ENCODE measurements at places on chromosomes 7 and 10.

GRCh38 chr7:98281757-98282606, 496 bp downstream of the BRI3 start:
- DNase-seq, result no peak

- DNase-seq, result no peak
Measured at GRCh38 chr10:113953505-113954272, 90.0 kb upstream of the ADRB1 start.

DNA sequence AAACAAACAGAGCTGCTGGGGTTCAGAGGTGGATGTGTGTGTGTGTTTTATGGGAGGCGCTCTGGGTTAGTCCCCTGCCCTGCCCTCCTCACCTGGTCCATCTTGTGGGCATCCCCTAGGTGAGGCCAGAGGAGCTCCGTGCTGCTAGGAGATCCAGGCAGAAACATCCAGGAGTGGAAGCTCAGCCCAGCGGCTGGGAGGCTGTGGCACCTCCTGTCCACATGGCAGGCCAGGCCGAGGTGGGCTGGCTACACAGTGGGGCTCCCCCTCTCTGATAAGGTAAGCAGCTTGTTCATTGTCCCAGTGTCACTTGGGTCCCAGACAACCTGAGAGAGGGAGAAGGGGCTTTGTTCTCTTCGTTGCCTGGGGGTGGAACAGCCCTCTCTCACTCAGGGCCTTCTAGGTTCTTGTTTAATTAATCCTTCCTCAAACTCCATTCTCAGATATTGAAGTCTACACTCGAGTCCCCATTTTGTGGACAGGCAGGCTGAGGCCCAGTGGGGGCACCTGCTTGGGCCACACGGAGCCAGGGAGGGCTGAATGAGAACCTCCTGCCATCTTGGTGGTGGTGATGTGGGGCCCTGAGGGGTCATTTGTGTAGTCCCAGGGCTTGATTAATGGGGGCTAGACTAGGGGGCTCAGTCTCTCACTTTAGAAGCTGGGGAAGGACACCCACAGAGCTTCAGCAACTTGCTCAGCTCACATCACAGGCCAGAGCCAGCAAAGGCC, 216.8 kb upstream of the GPR26 start:
- DNase-seq, result no peak

DNA sequence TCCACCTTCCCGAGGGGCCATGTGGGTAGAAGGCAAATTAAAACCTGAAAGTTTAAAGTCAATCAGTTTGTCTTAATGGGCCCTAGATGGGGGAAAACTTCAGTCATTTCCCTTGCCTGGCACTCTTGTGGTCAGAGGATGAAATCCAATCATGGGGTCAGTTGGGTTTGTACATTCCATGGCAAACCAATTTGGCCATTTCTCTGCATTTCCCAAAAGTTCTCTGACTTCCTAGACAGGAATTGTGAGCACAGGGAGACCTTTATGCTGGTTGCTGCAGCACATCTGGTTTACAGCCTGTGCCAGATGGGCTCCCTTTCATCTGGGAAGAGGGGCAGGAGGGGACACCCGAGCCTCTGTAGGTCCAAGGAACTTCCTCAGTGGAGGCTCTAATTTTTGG, 113.0 kb downstream of the CYP26A1 start:
- no peak for DNase-seq

- no peak for DNase-seq
Measured at GRCh38 chr7:155584763-155585531, 38.6 kb upstream of the CNPY1 start.

GRCh38 chr10:13567030-13567429, 19.7 kb upstream of the PRPF18 start:
- no peak for DNase-seq

DNA sequence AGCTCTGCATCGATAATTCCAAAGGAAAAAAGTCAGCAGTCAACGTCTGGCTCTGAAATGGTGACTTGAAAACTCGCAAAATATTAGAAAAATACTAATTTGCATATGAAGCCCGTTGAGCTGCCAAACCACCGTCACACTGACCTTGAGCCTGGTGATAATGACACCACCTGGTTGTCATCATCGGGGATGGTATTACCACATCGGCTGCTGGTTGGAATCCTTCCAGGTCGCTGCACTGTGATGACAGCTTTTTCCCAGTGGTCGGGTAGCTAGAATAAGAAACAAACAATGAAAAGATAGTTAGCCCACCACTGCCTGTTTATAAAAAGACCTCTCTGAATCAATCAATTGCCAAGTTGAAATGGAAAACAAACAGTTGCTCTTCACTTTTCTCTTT, 41.6 kb downstream of the LAMB1 start:
- DNase-seq, result no peak

DNA sequence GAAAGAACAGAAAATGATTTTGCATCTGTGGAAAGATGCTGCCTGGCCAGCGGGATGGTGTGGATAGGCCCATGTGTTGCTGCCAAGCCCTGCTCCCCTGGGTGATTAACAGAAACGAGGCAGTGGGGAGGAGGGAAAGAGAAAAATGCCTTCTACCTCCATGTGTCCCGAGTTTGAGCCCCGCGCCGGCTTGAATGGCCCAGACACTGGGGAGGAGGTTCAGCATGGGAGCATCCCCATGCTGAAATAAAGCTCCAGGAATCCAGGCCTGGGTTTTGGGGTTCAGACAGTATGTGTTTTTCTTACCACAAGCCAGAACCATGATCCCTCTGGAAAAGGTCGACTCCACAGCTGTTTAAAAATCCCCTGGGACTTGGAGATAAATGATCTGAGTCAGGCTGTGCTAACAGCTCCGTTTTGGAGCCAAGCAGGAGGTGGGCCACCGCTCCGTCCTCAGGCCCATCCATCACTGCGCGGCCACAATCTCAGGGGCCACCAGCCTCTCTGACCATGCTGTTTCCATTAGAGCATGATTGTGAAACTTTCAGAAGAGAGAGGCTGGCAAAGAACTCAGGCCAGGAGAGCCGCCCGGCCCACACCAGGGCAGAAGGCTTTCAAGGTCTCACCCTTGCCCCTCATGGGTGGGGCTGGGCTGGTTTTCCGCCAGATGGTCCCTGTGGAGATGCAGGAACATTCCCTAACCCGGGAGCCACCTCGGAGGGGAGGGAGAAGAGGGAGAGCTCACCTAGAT, 299.7 kb downstream of the ZEB1 start:
- DNase-seq, result no peak

- DNase-seq, result no peak
Measured at GRCh38 chr7:116679500-116679899, 7.5 kb downstream of the MET start.

GRCh38 chr7:18975276-18975675, 142.2 kb downstream of the TWIST1 start:
- no peak for DNase-seq
